ENCODE measurements at places on chromosomes 6 and 20.

DNA sequence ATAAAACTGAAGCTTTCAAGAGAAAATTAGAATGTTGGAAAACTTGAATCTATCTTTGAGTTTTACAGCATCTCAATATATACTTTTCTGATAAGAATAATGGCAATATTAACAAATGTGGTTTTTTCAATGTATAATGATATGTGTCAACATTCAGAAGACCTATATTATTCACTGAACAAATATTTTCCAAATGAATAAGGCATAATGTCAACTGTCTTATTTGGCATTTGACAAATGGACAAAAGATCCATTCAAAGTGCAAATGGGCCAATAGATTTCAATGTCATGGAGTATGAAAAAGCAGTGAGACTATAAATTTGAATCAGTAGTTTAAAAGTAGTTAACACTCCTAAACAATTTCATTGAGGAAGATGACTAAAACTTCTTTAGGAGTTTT is 20.9 kb downstream of the LMBRD1 start:
- no peak for DNase-seq

GRCh38 chr6:12385316-12385715 is 95.2 kb downstream of the EDN1 start:
- DNase-seq = no peak

DNA sequence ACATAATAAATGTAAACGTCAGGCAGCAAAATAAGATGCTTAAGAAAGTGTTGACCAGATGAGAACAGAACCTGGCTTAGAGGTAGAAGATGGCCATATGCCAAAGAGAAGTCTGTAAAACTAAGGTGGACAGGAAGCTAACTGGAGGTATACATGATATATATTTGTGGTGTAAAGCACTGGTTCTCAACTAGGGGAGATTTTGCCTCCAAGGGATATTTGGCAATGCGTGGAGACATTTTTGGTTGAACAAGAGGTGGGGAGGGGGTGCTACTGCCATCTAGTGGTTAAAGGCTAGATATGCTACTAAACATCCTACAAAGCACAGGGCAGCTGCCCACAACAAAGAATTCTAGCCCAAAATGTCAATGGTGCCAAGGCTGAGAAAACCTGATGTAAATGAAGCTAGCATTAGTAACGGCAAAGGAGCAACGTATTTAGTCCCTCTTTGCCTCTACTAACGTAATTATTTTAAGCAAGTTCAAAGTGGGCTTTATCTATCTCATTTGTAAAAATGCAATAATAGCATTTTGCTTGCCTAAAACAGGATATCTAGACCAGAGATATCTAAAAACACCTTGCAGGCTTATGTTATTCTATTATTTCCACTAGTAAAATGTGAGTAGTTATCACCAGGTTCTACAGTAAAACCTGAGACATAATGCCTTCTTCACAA is 182.6 kb downstream of the RNGTT start:
- peak; percentile 65 for DNase-seq

DNA sequence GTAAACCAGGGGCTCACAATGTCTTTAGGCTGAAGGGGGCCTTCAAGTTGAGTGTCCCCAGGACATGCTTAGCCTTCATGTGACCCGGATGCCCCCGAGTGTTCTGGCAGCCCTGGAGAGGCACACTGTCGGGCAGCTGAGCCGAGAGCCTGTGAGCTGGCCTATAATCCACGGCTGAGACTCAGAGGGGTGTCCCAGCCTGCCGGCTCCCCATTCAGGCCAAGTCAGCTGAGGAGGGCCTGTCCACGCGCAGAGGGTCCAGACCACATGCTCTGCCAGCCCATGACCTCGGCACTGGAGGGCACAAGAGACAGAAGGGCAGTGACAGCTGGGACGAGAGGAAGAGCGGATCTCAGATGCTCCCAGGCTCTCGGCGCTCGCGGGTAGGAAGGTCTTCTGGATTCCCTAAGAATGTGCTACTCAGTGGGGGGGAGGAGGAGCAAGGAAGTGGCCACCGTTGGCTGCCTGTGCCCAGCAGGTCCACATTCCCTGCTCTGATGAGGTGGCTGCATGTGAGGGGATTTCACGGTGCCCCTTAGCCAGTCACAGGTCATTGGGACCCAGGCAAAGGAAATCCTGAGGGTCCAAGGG is 224.7 kb downstream of the NRN1 start:
- no peak for DNase-seq

DNA sequence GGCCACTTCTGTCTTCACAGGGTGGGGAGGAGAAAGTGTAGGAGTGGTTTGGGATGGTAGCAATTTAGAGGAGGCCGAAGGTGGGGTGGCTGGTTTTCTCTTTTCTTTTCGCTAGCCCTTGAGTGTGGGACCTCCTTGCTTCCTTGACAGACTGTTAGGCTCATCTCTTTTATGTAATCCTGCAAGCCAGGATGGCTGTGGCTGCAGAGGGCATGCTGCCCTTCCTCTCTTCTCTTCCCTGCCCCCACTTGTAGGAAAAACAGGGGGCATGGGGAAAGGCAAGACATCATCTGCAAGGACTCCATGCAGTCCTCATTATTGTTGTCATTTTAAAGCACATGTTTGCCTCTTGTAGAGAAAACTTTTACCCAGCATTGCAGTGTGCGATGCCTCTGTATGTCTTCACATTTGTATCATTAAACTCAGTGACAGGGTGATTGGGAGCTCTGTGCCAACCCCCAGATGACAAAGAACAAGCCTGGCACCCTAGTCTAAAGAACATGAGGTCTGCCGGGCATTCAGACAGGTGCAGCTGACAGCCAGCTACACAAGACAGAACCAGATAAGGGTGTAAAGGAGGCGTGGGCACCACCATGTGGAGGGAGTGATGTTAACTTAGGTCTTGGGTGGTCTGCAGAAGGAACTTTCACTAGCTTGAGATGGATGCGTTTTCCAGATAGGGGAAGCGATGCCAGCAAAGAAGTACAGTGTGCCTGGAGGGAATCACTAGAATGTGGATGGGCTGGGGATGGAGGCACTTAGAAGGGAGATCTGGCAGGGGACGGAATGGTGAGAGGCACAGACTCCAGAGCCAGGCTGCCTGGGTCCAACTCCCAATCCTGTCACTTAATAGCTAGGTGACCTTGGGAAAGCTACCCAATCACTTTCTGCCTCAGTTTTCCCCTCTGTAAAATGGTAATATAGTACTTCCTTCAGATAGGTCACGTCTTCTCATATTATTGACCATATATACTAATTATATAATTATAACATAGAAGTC is 207.6 kb downstream of the TBC1D7 start:
- no peak for DNase-seq

Measured in CD4-positive, alpha-beta T cell treated with Interleukin-4 for 4 hours (primary cell).